ENCODE measurements at places on chromosomes 3 and 15.

DNA sequence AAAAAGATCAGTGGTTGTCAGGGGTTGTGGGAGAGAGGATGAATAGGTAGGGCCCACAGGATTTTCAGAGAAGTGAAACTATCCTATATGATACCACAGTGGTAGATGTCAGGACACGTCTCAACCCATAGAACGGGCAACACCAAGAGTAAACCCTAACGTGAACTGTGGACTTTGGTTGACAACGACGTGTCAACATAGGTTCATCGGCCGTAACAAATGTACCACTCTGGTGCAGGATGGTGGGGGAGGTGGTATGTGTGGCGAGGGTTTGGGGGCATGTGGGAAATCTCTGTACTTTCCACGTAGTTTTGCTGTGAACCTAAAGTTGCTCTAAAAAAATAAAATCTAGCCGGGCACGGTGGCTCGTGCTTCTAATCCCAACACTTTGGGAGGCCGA, 13.0 kb upstream of the PIGZ start:
- DNase-seq: no peak

DNA sequence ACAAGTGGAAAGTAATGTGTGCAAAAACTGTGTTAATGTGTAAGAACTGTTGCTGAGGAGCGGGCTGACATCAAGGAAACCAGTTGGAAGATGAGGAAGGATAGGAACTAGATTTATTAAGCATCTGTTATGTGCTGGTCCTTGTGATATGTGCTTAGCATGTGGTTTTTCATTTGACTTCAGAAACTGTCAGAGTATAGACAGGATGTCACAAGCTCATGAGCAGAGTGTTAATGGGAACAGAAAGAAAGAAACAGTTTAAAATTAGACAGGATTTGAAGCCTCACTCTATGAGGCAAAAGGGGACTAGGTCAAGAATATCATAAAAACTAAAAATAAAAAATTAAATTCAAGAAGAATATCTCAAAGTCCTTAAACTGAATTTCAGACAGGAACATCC, 270.6 kb upstream of the DPPA4 start:
- DNase-seq: no peak

- no peak for DNase-seq
Measured at GRCh38 chr3:180253283-180253682, 216.5 kb upstream of the PEX5L start.

GRCh38 chr15:60774829-60775463, 296.0 kb upstream of the ICE2 start:
- DNase-seq: no peak

GRCh38 chr3:62942227-62942626, 67.0 kb upstream of the CADPS start:
- no peak for DNase-seq

- DNase-seq: no peak
Measured at GRCh38 chr15:38324939-38325647, 72.5 kb downstream of the SPRED1 start.

GRCh38 chr15:95944661-95945255, 385.7 kb upstream of the NR2F2 start:
- no peak for DNase-seq

DNA sequence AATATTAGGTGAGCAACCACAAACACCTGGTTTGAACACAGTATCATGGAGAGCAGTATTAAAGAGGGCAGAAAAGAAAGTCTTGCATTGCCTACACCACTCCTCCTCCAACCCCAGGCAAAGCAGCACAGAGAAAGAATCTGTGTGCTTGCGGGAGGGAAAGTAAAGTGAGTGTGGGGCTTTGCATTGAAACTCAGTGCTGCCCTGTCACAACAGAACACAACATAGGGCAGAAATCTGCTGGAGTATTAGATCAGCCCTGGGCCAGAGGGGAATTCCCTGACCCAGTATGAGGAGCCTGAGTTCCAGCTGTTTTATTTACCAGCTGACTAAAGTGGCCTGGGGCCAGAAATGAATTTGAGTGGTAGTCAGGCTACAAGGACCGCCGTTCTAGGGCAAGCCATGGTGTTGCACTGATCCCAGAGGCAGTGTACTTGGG, 75.5 kb downstream of the SPATA16 start:
- DNase-seq: no peak

DNA sequence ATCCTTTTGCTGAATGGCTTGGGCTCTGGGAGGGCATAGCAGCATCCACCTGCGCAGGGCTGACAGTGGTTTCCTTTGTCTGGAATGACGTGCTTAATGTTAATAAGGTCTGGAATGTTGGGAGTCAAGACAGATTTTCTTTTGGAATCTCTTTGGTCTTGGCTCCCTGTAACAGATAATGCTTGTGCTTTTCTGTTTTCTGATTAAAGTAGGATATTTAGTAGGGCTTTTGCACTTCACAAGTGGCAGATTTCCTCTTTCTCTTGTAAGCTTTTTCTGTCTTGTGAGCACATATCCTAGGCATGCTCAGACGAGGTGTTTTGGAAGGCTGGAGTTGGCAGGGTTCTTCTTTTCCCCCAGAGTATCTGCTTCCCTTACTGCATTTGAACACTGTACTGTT, 189.6 kb downstream of the GHSR start:
- DNase-seq: no peak

All from stimulated activated CD4-positive, alpha-beta T cell treated with anti-CD3 and anti-CD28 coated beads, TNF-alpha, amount 100 ng/mL, for 4 hours (primary cell).